ENCODE measurements at places on chromosomes 4 and X. TPM values are rescaled to one million over a fixed set of nuclear protein-coding genes. Genes with fewer than 3 reads are reported as not detected.

DNA sequence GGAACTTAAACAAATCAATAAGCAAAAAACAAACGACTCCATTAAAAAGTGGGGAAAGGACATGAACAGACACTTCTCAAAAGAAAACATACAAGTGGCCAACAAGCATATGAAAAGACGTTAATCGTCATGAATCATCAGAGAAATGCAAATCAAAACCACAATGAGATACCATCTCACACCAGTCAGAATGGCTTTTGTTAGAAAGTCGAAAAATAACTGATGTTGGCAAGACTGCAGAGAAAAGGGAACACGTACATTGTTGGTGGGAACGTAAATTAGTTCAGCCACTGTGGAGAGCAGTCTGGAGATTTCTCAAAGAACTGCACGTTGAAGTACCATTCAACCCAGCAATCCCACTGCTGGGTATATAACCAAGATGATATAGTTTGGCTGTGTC lies 23.7 kb downstream of the NEUROG2 start:
- no peaks in the 10 kb centered on the region for H3K4me1 ChIP-seq
- H3K4me3 ChIP-seq = no peak overlapping the region
- H3K36me3 ChIP-seq = peaks cover 12% of the 10 kb centered on the region
- no peak for DNase-seq
- H3K27ac ChIP-seq = no peak overlapping the region

GRCh38 chrX:39888730-39889129 lies 209.0 kb downstream of the BCOR start:
- H3K36me3 ChIP-seq = peaks cover 6% of the 10 kb centered on the region
- H3K4me3 ChIP-seq = no peak overlapping the region
- DNase-seq = no peak
- H3K27ac ChIP-seq = no peak overlapping the region

DNA sequence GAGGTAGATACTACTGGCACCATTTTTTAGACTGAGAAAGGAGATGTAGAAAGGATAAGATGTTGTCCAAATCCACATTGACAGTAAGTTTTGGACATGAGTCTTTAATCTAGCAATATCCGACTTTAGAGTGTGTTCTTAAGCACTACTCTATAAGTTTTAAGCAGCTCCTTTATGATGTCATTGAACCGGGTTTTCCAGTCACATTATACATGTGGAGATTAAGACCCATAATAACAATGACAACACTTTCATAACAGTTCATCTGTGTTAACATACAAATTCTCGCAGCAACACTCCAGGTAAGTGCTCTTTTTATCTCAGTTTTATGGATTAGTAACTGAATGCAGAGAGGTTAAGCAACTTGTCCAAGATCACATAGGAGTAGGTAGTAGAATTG lies 30.3 kb upstream of the CXCL8 start:
- no peak for DNase-seq
- H3K27ac ChIP-seq = no peak overlapping the region
- peaks cover 18% of the 10 kb centered on the region for H3K27me3 ChIP-seq
- H3K4me3 ChIP-seq = no peak overlapping the region
- no peaks in the 10 kb centered on the region for H3K4me1 ChIP-seq

DSPP gene
- total RNA-seq = not detected

DNA sequence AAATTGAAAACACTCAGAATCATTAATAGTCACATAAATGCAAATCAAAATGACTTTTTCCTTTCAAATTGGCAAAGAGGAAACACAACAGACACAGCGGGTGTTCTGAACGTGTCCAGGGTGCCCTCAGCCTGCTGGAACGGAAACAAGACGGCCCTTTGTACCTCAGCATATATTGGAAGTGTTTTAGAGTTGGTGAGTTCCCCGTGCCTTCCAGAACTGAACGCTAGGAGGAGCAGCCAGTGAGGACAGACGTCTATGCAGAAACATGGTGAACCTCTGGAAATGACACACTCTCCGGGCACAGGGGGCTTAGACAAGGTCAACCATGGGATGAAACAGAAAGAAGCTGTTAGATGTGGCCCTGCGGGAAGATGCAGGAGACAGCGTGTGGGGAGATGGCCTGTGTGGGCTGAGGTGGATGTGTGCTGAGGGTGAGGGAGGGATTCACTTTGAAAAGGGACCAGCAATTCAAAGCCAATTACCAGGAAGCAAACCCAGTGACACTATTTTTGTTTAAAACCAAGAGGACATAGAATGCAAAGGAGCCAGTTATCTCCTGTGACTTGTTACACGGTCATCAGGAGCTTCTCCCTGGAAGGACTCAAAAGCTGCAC lies 40.4 kb downstream of the RNF212 start:
- H3K4me1 ChIP-seq = peaks cover 15% of the 10 kb centered on the region
- H3K27ac ChIP-seq = no peak overlapping the region
- DNase-seq = peak; percentile 59
- no peaks in the 10 kb centered on the region for H3K36me3 ChIP-seq

DNA sequence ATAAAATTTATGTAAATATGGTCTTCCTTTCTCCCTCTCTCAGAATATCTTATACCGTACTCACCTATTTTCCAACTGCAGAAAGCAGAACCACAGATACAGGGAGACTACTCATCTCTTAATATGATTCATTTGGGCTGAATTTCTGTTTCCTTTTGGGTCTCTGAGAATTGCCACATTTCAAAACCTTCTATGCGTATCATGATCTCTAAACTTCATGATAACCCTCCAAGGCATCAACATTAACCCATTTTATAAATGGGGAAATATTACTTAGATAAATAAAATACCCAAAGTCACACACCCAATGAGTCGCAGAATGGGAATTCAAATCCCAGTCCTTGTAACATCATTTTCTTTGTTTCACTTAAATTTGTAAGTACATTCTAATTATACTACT lies 16.6 kb upstream of the PRDM8 start:
- H3K27ac ChIP-seq = peak overlapping the region; percentile 33
- peaks cover 20% of the 10 kb centered on the region for H3K27me3 ChIP-seq
- DNase-seq = no peak
- H3K4me1 ChIP-seq = peaks cover 46% of the 10 kb centered on the region

- no peaks in the 10 kb centered on the region for H3K36me3 ChIP-seq
- no peaks in the 10 kb centered on the region for H3K4me1 ChIP-seq
- no peak overlapping the region for H3K4me3 ChIP-seq
- DNase-seq = no peak
These were observed 40.3 kb downstream of the RWDD4 start for GRCh38 chr4:183618681-183619080.

CENPI gene
- total RNA-seq = 15.6 TPM

DNA sequence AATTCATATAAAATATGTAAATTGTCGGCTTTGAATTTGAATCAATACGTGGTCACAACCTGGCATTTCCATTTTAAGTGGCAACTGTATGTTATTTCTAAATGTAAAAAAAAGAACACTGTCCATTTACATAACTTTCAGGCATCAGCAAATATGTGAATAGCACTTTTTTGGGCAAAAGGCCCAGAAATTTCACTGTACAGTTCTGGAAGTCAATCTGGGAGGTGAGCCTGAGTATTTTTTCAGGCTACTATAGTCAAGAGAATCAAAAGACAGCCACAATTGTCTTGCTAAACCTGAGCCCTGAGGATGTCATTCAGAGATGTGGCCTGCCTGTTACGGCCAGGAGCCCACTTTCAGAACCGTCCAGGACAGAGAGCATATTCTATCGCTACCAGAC lies 543.9 kb upstream of the MAGEB2 start:
- H3K4me3 ChIP-seq = no peak overlapping the region
- no peak for DNase-seq

FMR1NB gene
- not detected for total RNA-seq

- H3K4me3 ChIP-seq = no peak overlapping the region
- no peaks in the 10 kb centered on the region for H3K36me3 ChIP-seq
- no peak for DNase-seq
- no peak overlapping the region for H3K27ac ChIP-seq
These were observed 6.8 kb downstream of the TBC1D19 start for GRCh38 chr4:26590639-26591038.

- H3K27ac ChIP-seq = no peak overlapping the region
- H3K4me3 ChIP-seq = no peak overlapping the region
- H3K36me3 ChIP-seq = no peaks in the 10 kb centered on the region
- H3K4me1 ChIP-seq = no peaks in the 10 kb centered on the region
These were observed 241.8 kb upstream of the SMIM31 start for GRCh38 chr4:164512124-164512523.

DNA sequence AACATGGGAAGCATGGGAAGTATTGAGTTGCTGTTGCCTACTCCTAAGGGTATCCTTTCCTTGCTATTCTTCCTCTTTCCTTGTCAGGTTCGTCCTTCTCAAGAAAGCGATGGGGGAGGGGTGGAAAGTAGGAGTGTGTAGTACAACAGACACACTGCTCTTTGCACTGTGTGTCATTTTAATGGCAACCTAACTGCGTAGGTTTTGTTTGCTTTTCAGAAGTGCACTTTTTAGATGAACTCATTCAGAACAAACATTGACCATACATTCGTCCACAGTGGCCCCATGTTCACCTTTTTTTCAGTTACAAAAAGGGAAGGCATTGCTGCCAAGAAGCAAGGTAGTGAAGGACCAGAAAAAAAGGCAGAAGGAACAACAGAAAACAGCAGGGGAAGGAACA lies 10.2 kb upstream of the YIPF6 start:
- no peak for DNase-seq
- peaks cover 25% of the 10 kb centered on the region for H3K27me3 ChIP-seq
- no peaks in the 10 kb centered on the region for H3K36me3 ChIP-seq
- H3K4me1 ChIP-seq = no peaks in the 10 kb centered on the region

MTNR1A gene
- total RNA-seq = not detected

DNA sequence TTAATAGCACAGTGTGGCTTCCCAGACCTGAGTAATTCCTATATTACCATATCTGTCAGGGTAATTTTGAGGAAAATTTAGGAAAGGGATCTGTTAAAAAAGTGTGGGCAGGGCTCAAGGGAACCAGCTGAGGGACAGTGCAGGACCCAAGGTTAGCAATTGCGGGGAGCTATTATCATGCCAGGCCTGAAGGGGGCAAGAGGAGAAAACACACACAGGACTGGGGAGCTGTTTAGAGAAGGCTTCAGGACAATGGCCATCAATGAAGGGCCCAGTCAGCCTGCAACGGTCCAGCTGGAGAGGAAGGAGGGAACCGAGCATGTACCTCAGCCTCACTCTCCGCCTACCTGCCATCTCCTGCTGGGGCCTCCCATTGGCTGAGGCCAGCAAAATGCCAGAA lies 19.0 kb upstream of the NHS start:
- no peak for DNase-seq
- H3K4me3 ChIP-seq = no peak overlapping the region
- no peaks in the 10 kb centered on the region for H3K36me3 ChIP-seq
- peaks cover 63% of the 10 kb centered on the region for H3K27me3 ChIP-seq

- no peak overlapping the region for H3K27ac ChIP-seq
- DNase-seq = no peak
- no peaks in the 10 kb centered on the region for H3K36me3 ChIP-seq
- H3K27me3 ChIP-seq = no peaks in the 10 kb centered on the region
- no peak overlapping the region for H3K4me3 ChIP-seq
- H3K4me1 ChIP-seq = no peaks in the 10 kb centered on the region
These were observed 188.4 kb downstream of the WDFY3 start for GRCh38 chr4:84778041-84778440.

ALAS2 gene
- not detected for total RNA-seq

TMEM154 gene
- total RNA-seq = 16.8 TPM

- H3K27ac ChIP-seq = no peak overlapping the region
- no peaks in the 10 kb centered on the region for H3K4me1 ChIP-seq
- no peak overlapping the region for H3K4me3 ChIP-seq
- H3K36me3 ChIP-seq = peaks cover 5% of the 10 kb centered on the region
- H3K27me3 ChIP-seq = peaks cover 6% of the 10 kb centered on the region
These were observed 78.3 kb upstream of the DUSP21 start for GRCh38 chrX:44765556-44765955.

DNA sequence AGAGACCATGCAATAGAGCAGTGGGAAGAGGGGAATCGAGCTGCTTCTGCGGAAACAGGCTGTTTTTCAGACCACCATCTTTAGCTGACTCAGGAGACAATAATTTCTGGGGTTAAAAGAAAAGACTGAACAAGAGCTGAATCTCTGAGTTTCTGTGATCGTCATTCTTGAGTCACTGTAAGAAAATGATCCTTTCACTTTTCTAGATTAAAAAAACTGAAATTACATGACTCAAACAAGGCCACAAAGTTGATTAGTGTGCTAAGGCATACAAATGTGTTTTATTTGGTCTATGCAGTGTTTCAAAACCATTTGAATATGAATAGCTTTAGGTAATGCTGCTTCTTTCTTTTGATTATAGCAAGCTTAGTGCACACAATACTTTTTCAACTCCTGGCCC lies 194.4 kb upstream of the RPL34 start:
- peaks cover 3% of the 10 kb centered on the region for H3K36me3 ChIP-seq
- H3K27me3 ChIP-seq = peaks cover 9% of the 10 kb centered on the region
- H3K4me1 ChIP-seq = peaks cover 34% of the 10 kb centered on the region

DNA sequence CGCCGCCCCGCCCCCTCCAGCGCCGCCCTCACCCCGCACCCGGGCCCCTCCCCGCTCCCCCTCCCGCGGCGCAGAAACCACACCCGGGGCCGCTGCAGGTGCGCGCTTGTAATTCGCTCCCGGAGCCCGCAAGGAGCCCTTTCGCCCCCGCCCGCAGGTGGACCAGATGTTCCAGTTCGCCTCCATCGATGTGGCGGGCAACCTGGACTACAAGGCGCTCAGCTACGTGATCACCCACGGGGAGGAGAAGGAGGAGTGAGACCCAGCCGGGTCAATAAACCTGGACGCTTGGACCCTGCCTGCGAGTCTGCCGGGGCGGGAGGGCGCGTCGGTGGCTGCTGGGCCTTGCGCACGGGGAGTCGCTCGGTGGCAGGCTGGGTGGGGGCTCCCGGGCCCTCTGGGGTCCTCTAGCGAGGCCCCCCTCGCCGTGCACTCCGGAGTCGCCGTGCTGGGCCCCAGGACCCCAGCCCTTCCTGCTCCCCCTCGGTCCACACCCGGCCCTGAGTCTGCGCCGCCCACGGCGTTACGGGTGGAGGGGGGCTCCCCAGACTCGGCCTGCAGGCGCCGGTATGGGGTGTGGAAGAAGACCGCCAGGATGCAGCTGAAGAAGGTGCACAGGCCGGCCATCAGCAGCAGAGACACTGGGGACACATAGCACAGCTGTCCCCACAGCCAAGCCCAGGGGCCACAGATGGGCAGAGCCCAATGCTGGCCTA lies 7.1 kb downstream of the SLC49A3 start:
- no peak overlapping the region for H3K4me3 ChIP-seq
- peak; percentile 35 for DNase-seq
- H3K27ac ChIP-seq = no peak overlapping the region
- no peaks in the 10 kb centered on the region for H3K36me3 ChIP-seq
- H3K27me3 ChIP-seq = no peaks in the 10 kb centered on the region
- H3K4me1 ChIP-seq = peaks cover 6% of the 10 kb centered on the region

GRCh38 chr4:36133658-36134057 lies 110.7 kb downstream of the ARAP2 start:
- no peak overlapping the region for H3K4me3 ChIP-seq
- H3K27me3 ChIP-seq = no peaks in the 10 kb centered on the region
- H3K4me1 ChIP-seq = peaks cover 19% of the 10 kb centered on the region
- no peak for DNase-seq

ATP1B4 gene
- not detected for total RNA-seq

- no peak overlapping the region for H3K4me3 ChIP-seq
- peaks cover 12% of the 10 kb centered on the region for H3K27me3 ChIP-seq
- H3K27ac ChIP-seq = no peak overlapping the region
- DNase-seq = no peak
- no peaks in the 10 kb centered on the region for H3K36me3 ChIP-seq
- H3K4me1 ChIP-seq = no peaks in the 10 kb centered on the region
These were observed 38.5 kb upstream of the PRSS48 start for GRCh38 chr4:151238477-151238876.
